ENCODE measurements at places on chromosomes 16 and 17.

- DNase-seq = no peak
These were observed 805 bp upstream of the C16orf95 start for GRCh38 chr16:87317750-87318644.

GRCh38 chr17:72614871-72615626, 477.4 kb downstream of the SLC39A11 start:
- no peak for DNase-seq

DNA sequence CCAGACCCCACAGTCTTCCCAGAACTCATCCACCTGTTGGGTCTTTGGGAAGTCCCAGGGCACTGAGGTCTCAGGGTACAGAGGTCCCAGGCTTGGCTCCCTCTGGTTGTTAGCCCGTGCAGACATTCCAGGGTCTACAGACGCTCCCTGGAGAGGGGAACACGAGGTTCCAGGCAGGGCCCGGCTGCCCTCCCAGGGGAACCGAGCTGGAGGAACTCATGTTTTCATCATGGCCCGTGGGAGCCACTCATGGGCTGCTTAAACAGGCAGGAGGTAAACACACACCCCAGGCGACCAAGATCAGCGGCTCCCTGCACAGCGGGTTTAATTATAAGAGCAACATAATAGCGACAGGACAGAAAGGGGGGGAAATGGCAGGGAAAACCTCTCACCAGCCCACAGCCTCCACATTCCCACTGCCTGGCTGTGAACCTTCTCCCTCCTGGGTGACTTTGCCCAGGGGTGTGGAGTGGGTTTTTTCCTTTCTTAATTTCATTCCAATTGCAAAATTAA, 36.5 kb downstream of the TRARG1 start:
- DNase-seq = no peak

GRCh38 chr17:4162321-4162720, 19.3 kb downstream of the CYB5D2 start:
- DNase-seq = no peak

DNA sequence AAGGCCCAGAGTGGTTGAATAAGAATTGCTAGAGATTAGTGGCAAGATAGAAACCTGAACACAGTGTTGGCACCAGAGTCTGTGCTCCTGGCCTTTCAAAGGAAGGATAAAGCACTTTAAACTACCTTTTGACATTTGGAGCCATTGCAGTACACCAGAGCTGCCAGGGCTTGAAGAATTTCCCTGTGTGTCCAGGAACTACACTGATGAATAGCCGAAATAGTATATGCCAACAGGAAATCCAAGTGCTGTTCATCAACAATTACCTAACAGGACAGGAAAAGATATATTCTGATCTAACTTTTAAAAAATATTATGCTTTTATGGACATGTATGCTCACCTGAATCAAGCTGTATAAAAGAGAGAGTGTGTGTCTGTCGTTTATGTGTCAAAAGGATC, 5.1 kb downstream of the HEATR6 start:
- no peak for DNase-seq

DNA sequence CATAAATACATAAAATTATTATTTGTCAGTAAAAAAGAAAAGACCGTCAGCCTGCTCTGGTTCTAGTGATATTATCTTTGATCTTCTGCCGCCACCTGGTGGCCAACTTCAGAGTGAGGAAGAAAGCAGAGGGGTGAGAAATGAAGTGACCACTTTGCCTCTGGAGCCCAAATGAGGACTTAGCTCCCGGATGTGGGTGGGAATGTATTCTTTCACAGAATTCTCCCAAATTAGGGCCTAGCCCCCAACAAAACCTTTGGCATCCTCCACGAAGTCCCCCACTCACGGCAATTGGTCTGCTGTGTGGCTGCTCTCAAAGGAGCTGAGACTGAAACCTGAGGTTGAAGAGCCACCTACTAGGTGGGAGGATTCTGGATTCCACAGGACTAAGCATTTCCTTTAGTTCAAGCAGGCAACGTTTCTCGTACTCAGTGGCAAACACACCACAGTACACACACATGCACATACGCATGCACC, 4.9 kb upstream of the ZNF267 start:
- peak; percentile 70 for DNase-seq

- DNase-seq = no peak
These were observed 218.5 kb upstream of the RPL38 start for GRCh38 chr17:73984941-73985340.

- peak; percentile 53 for DNase-seq
These were observed 169.9 kb upstream of the MAF start for GRCh38 chr16:79770244-79771064.

- DNase-seq = no peak
These were observed 2.5 kb downstream of the ADPRM start for GRCh38 chr17:10699856-10700255.

GRCh38 chr17:50840311-50840851, 5.0 kb downstream of the WFIKKN2 start:
- DNase-seq = no peak

- no peak for DNase-seq
These were observed 7.5 kb downstream of the MEAK7 start for GRCh38 chr16:84496991-84497390.

- no peak for DNase-seq
These were observed 985 bp upstream of the SLFN12 start for GRCh38 chr17:35433075-35433894.

DNA sequence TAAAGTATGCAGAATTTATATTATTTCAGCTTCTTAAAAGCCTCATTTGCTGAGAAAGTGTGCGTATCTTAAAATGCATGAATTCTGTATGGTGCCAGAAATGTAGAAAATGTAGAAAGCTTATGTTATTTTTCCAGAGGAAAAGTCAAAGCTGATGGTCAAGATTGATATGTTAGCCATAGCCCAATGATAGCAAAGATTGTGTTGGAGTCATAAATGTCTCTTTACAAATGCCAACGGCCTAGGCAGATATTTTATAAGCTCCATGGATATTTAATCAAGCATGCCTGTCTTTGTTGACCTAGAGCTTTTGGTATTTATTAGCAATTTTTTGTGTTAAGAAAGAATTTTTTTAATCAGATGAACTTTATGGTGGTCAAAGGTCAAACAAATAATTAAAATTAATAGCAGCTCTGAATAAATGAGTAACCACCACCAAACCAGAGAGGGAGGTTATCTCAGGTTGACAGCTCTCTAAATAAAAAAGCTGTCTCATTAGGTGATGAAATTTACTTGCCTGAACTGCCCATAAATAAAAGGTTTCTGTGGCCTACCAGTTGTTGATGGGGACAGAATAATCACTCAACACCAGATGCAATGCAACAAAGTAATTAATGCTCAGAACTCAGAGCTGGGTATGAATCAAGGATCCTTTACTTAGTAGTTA, 28.5 kb downstream of the CLEC3A start:
- DNase-seq = no peak

DNA sequence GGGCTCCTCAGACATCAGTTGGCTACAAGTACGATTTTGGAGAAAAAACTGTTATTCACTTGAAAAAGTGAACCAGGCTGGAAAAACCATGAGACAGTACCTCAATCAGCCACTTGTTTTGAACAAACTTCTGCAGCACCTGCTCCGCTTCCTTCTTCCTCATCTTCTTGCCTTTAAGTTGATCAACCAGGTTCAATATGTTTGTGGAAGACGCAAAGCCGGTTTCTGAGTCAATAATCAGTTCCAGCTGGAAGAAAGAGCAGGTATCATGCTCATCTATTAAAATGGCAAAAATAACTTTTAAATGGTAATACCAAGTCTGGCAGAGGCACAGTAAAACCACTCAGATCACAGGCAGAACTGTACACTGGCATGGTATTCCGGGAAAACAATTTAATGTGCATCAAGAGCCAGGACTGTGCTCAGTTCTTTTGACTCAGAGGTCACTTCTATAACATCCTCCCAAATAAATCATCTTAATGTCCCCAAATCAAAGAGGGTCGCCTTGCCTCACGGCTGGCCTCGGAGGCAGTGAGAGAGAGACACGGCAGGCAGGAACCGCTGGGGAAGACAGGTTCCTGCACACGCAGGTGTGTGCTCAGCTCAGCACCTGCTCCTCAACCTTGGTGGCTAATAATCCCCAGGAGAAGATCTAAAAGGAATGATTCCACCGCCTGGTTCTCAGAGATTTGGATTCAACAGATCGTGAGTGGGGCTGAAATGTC, 29.7 kb downstream of the KDM8 start:
- no peak for DNase-seq

GRCh38 chr16:4338712-4339299, 12.3 kb downstream of the PAM16 start:
- no peak for DNase-seq

GRCh38 chr16:83533193-83533592, 274.6 kb upstream of the HSBP1 start:
- DNase-seq = no peak

DNA sequence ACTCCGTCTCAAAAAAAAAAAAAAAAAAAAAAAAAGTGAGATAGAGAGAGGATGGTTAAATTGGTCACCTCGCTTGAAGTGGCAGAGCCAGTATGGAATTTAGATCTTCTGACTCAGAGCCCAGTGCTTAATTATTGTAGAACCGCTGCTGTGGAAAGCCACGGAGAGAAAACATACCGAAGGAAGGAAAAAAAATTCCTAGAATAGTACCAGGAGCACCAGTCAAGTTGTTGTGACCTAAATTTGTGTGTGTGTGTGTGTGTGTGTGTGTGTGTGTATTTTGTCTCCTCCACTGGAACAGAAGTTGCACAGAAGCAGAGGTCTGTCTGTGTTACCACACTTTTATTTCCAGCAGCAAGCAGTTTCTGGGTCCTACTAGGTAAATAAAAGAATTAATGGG, 10.6 kb upstream of the NUP85 start:
- no peak for DNase-seq

DNA sequence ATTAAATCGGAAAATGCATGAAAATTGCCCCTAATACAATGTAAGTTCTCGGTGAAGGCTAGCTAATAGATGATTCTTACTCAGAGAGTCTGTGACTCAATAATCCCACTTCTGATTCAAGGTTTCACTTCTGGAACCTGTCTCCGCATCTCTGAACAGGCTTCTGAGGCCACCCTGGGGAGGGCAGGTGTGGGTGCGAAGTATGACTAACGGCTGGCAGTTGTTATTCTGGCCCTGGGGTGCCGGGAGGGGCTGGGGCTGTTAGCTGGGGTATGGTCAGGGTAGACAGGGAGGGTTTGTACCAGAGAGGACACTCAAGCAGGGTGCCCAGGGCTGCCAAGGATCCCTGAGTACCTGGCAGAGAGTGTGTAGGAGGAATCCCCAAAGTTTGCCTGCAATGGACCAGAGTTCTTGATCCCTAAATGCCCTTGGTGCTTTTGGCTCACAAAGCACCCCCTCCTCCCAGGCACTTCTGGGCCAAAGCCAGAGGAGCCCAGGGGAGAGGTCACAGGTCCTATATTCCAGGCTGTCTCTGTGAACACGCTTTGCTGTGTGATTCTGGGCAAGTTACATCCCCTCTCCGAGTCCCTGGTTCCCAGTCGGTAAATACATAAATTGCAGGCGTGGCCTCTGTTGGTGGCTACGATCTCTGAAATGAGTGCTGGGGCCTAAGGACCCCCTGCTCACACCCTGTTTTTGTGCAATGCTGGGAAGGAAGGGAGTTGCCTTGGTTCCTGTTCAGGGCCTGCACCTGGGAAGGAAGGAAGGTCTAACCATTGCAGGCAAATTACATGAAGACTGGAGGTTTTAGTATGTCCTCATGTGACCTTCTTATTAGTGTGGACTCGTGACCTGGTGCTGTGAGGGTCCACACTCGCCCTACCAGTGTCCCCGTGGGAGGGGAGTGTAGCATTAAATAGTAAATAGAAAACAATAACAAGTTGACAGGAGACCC, 49.9 kb upstream of the CPNE2 start:
- no peak for DNase-seq

DNA sequence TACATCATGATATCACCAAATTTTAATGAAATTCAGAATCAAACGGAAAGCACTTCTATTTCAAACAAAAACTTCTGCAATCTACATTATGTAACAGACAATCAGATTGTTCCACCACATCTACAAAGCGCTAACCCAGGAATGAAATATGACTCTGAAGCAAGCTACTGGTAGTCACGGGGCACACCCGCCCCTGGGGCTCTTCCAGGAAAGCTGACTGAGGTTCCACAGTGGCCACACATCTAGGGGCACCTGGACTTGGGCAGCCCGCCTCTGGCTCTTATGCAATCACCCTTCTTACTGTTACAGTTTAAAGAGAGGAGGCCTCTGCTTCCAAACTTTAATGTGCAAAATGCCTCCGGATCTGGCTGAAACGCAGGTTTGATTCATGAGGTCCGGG, 27.5 kb downstream of the ZCCHC14 start:
- no peak for DNase-seq

DNA sequence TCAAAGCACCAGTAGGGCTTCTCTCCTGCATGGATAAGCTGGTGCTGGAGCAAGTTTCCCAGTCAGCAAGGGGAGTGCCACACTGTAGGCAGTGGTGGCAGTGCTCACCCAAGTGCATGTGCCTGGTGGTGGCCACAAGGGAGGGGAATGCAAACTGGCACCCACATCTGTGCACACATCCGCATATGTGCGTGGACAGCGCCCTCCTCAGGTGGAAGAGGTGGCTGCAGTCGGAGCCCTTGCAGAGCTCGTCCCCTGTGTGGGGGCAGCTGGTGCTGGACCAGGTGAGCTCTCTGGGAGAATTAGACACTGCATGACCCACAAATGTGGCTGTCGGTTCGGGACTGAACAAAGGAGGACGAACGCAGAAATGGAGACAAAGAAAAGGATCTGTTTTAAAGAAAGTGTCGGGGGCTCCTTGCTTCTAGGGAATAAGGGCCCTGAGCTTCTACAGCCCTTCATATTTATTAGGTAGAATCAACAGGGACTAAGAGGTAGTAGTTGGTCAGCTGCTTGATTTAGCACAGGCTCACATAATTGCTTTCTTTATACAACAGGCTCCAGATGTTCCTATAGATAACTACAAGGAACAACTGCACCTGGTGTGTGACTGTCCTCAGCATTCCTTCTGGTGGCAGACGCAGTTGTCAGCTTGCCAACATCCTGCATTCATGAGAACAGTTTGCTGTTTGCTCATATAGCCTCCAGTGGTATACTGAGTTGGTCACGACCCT, 5.3 kb upstream of the ZNF689 start:
- no peak for DNase-seq

- no peak for DNase-seq
These were observed 53.9 kb upstream of the MRC2 start for GRCh38 chr17:62573480-62574117.

DNA sequence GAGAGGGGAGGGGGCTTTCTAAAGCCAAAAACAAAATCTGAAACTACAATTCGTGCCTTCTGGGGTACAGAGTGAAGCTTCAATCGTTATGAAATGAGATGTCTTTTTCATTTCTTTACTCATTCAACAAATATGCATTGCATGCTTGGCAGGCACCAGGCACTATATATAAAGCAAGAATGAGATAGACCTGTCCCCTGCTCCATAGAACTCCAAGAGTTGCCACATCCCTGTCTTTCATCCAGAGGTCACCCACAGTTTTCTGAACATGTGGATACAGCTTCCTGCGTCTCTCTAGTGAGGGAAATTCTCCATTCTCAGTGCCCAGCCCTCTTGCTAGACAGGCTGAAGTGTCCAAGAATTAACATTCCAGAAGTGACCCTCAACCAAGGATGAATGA, 343.2 kb upstream of the MAF start:
- DNase-seq = no peak

GRCh38 chr16:69486272-69486671, 61.9 kb downstream of the CYB5B start:
- no peak for DNase-seq

- no peak for DNase-seq
These were observed 40.8 kb upstream of the BPTF start for GRCh38 chr17:67784364-67785121.

- no peak for DNase-seq
These were observed 10.8 kb downstream of the PSMD7 start for GRCh38 chr16:74307383-74307782.

GRCh38 chr17:72915625-72916081, 176.8 kb downstream of the SLC39A11 start:
- no peak for DNase-seq

GRCh38 chr17:59381716-59382570, 50.5 kb downstream of the YPEL2 start:
- DNase-seq = peak; percentile 92
